ENCODE measurements at places on chromosomes 4 and X. TPM values are rescaled to one million over a fixed set of nuclear protein-coding genes. Genes with fewer than 3 reads are reported as not detected.

TLR3 gene
- polyA plus RNA-seq, result 0.83 TPM

GRCh38 chrX:18885328-18886004 is 98.4 kb downstream of the PHKA2 start:
- no peak for DNase-seq

- DNase-seq, result no peak
Observed at GRCh38 chrX:39016556-39016955, 215.3 kb downstream of the MID1IP1 start.

DNA sequence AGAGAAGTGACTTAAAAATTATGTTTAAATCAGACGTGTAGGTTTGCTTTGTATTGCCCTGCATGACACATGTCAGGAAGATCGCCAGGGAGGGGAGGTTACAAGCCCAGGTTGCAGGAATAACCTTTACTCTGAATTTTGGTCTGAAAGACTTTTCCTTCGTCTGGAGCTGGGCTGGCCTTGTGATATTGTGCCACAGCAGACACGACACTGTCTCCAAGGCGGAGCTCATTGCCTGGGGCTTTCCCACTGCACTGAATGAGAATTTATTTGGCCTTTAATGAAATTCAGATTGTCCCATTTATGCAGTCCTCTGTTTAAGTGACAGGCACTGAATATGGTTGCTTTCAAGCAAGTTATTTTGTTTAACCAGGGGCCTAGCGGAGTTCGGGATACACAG is 45.1 kb downstream of the RHOH start:
- no peak for DNase-seq

- no peak for DNase-seq
Observed at GRCh38 chrX:21427086-21427485, 52.9 kb downstream of the CNKSR2 start.

RIBC1 gene
- polyA plus RNA-seq, result 0.58 TPM

DNA sequence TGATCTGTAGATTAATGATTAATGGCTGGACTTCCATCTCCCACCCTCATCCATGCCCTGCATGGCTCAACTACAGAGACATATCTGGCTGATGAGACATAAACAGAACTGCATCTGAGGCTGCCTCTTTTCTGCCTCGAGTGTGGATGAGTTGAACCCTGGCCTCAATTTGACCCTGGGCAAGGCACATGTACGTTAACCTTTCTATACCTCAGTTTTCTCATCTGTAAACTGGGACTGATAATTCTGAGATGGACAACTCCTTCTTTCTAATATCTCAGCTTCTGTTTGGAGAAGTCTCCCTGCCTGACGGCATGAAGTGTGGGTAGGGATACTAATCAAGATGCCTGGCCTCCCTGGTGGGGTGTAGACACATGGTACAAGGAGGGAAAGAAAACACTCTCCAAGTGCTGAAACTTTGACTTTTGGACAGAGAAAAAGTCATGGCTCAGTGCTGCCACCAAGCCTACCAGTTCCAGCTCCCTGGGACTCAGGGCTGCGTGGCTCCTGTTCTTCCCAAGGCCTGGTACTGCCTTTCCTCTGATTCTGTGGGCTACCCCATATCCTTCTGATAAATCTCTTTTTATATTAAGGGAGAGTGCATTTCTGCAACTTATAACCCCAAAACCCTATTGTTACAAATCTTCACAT is 64.4 kb downstream of the HAUS3 start:
- no peak for DNase-seq

GRCh38 chrX:24662352-24662751 is 15.2 kb upstream of the PCYT1B start:
- no peak for DNase-seq

DOK7 gene
- polyA plus RNA-seq, result 89.7 TPM

- DNase-seq, result no peak
Observed at GRCh38 chr4:122715221-122715620, 17.3 kb upstream of the BBS12 start.

RAB40AL gene
- polyA plus RNA-seq, result 0.37 TPM

DNA sequence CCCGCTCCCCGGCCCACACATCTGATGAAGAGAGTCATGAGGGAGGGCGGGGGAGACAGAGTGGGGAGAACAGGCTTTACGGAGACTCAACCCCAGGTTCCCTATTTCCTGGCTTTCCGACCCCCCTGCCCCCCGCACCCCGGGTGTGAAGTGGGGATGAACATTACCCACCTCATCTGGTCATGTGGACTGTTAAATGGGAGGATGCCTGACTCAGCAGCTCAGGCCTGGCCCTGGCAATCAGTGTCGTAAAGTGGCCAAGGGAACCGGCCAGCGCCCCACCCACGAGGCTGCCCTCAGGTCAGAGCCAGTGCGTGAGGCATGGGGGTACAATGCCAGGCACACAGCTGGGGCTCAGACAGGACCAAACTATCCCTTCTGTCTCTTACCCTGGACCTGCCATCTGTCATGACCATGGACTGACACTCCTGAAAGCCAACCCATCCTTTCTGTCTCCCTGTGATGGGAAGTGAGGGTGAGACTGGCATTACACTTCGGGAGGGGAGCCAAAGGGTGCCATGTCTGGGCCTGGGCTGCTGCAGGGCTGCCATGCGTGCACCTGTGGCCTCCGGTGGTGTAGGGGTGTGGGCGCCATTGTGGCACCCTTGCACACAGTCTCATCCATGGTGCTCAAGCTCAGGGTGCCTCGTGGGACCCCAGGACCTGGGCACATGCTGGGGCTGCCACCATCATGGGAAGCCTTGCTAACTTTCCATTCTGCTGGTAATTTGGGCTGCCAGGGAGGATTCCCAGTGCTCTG is 106.1 kb upstream of the PSAPL1 start:
- no peak for DNase-seq

GRCh38 chr4:108988464-108989195 is 225.8 kb upstream of the ETNPPL start:
- no peak for DNase-seq
